ENCODE measurements at places on chromosomes 4 and X.

DNA sequence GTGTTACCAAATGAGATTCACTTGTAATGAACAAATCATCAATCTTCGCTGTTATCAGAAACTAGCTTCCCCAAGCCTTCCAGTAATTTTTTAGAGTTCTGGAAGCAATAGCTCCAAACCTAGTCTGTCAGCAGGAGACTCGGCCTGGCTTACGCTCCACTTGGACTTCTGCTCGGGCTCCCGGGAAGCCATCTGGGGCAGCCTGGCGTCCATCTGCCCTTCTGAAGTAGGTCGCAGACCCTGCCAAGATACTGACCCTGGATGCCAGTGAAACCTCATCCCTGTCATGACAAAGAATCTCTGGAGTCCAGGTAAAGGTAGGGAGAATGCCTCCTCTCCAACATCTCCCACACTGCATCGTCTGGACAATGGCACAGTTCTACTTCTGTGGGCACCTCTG, 493.8 kb upstream of the ZFP42 start:
- no peak for DNase-seq

DNA sequence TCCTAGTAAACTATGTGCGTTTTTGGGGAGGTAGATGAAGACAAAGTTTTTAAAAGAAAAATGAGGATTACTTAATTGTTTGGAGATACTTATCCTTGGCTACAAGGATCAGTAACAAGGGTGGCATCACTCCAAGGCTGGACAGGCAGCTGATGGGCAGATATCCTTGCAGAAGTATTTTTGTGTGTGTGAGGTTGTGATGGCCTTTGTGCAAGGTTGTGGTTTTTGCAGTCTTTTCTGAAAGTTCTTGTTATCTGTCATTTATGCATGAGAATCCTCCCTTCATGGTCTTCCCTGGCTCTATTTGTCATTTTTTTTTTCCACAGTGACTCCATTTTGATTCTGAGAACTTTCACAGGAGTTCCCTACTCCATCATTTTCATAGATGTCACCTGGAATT, 96.0 kb upstream of the C1GALT1C1 start:
- DNase-seq, result no peak

DNA sequence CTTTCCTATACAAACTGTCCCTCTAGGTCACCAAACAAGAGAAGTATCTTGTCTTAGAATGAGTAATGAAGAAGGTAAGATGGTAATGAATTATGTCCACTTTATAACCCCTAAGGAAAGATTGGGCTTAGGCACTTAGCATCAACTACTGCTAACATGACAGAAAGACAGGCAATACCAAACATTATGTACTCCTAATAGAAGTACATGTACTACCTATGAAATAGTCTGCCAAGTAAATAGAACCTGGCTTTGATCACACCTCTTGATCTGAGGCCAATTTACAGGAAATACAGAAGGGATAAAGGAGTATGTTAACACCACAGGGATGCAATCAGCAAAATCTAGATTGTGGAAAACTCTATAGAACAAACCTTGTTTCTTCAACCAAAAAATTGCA, 14.1 kb upstream of the PCYT1B start:
- DNase-seq, result no peak

DNA sequence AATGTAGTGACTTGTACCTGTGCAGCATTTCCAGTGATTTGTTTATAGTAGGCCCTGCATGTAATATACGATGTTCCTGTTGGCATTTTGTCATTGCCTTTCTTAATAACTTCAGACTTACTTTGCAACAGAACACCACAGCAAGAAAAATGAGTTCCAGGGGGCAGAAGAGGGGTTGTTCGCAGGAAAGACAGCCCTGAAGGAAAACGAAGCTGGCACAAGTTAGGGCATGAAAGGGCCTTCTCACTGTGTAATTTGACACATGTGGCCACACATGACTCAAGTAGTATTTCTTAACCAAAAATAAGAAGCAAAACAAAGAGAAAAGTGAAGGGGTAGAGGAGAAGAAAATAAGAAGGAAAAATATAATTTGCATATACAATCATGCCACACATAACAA, 265.8 kb upstream of the SMIM31 start:
- no peak for DNase-seq

GRCh38 chr4:18057821-18058533, 36.4 kb upstream of the LCORL start:
- DNase-seq, result no peak

DNA sequence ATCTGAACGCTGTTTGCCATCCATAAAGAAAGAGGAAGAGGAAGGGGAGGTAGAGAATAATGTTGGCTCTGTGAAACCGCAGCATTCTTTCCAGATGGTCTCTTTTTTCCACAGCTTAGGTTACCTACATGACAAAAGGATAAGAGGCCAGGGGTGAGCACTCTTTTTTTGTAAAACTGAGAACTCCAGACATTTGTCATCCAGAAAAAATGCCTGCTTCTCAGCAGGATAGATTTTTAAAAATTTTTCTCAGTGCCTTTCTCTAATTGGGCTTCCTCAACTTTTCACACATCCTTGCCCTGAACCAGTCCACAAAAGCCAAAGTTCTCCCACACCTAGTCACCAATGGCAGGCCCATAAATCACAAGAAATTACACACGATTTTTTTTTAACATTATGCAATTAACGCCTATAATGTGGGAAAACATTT, 158.1 kb upstream of the TENM3 start:
- no peak for DNase-seq

- no peak for DNase-seq
Observed at GRCh38 chr4:169933531-169933930, 92.7 kb downstream of the MFAP3L start.

DNA sequence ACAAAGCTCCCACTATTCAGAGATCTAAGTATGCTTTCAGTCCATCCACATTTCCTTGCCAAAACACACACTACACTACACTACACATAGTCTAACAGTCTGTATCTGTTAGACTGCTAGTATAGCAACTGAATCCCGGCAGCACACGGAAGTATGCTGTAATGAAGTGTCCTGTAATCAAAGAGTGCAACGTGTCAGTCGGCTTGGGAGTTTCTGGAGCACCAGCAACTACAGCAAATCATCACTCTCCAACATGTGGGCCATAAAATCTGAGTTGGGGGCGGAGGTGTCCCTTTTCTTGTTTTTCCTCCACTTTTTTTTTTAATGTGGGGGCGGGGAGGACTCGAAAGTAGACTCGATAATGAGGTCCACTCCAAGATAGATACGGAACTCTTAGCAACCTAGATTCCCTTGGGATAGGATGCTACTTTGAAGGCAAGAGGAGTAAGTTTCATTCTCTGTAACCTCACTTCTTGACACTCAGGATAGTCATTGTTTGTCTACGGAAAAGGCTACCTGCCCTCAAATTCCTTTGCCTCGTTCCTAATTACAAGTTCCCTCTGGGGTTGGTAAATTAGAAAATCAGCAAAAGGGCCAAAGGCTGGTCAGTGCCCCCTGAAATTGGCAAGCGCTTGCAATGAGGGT, 722 bp downstream of the SLC10A7 start:
- DNase-seq, result peak; percentile 48

GRCh38 chr4:35163168-35163567, 1081.1 kb downstream of the ARAP2 start:
- DNase-seq, result no peak

- no peak for DNase-seq
Observed at GRCh38 chrX:18995221-18995620, 11.3 kb upstream of the PHKA2 start.

- no peak for DNase-seq
Observed at GRCh38 chr4:2570551-2571222, 34.2 kb downstream of the FAM193A start.

DNA sequence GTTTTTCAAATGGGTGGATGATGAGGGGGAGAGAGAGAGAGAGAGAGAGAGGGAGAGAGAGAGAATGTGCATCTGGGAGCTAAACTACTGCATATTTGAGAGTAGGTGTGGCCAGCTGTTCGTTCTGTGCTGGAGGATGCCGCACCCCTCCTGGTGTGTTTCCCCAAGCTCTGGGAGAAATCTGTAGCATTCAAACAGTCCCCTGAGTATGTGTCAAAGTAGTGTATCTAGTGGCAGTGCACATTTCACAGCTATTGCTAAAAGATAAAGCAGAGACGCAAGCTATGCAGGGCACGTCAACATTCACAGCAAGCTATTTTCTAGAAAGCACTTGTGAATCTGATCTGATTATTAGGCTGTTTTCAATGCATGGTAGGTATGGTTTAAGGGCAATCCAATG, 83.5 kb upstream of the LIMCH1 start:
- DNase-seq, result no peak

DNA sequence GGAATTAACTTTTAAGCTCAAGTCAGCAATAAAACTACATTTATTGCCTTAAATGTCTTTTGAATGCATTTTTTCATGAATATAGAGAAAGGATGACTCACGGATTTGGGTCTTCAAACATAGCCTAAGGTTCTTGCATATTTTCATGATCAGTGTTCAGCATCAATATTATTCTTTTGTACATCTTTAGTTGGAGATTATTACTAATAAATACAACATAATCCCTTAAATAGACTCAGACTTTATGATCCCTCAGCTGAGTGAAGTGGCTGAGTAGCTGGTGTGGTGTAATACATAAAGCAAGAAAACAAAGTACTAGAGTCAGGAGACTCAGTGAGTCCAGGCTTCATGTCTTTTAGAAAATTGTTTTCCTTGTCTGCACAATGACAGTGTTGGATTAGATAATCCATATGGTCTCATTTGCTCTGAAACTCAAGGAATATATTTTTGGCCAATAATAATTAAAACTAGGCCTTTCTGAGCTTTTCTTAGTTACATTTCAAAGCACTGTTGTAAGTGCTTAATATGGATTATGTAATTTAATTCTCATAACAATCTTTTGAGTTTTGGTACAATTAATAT, 78.3 kb upstream of the UNC5C start:
- no peak for DNase-seq

- no peak for DNase-seq
Observed at GRCh38 chr4:99649208-99649607, 8.4 kb downstream of the C4orf54 start.

DNA sequence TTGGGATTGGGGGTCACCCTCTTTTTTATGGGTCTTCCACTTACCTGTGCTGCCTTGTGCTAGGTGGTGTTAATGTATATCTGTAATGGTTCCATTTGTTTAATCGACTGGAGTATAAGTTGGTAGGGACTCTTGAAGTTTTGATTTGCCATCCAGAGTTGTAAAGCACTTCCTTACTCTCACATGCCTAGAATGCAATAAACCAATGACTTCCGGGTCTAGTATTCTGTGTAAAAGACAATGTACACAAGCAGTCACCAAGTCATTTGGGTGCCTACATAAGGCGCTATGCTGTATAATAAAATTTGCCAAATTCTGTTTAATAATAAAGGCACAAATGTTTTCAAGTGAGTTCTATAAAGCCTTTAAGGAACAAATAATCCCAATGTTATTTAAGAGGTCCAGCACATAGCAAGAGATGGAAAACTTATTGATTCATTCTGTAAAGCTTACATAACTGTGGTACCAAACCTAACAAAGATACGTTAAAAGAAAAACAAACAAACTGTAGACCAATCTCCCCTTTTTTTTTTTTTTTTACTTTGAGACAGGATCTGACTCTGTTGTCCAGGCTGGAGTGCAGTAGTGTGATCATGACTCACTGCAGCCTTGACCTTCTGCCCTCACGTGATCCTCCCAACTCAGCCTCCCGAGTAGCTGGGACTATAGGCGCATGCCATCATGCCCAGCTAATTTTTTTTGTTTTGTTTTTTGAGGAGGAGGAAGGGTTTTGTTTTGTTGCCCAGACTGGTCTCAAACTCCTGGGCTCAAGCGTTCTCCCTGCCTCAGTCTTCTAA, 41.5 kb upstream of the HPRT1 start:
- no peak for DNase-seq

DNA sequence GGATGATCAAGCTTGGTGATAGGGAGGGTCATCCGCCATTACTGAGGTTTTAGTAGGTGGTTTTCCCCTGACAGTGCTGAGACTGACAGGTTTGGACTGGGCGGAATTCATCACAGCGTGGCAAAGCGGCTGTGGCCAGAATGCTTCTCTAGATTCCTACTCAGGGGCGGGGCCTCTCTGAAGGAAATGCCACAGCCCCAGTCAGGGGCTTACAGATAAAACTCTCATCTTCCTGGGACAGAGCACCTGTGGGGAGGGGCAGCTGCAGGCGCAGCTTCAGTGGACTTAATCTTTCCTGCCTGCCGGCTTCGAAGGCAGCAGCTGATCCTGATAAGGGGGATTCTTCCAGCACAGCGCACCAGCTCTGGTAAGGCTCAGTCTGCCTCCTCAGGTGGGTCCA, 316.7 kb downstream of the RPA4 start:
- DNase-seq, result no peak
